HS-27A (cell line): ENCODE measurements at places on chromosomes 5 and 9.

DNA sequence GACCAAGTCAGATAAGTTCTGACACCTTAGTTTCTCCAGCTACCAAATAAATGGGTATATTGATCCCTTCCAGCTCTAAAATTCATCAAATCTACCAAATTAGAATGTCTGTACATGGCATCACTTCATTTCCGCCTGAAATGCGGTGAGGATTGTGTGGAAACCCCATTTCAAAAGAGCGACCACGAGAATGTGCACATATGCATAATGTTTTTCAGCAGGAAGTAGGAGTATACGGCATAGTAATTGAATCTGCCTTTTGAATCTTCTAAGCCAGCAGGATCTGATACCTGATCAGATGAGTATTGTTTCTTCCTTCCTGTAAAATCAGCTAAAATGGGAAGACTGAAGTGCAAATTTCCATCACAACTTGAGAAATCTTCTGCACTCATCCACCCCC lies 418.6 kb downstream of the TMEM38B start:
- DNase-seq, result no peak

DNA sequence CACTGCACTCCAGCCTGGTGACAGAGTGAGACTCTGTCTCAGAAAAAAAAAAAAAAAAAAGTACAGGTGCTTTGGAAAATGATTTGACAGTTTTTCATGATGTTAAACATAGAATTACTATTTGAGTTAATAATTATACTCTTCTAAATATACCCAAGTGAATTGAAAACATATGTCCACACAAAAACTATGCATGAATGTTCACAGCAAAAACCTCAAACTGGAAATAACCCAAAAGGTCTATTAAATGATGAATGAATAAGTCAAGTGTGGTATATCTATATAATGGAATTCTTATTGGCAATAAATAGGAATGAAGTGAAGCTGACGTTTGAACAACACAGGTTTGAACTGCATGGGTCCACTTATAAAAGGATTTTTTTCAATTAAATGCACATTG lies 207.2 kb upstream of the DAB2 start:
- no peak for DNase-seq

- no peak for DNase-seq
These were observed 28.7 kb upstream of the KLF4 start for GRCh38 chr9:107518037-107518807.

- DNase-seq, result no peak
These were observed 4.6 kb downstream of the SIT1 start for GRCh38 chr9:35646153-35646532.

GRCh38 chr5:60334281-60334713 lies 365.7 kb downstream of the DEPDC1B start:
- peak; percentile 15 for DNase-seq
